ENCODE measurements at places on chromosomes 3 and 15.

DNA sequence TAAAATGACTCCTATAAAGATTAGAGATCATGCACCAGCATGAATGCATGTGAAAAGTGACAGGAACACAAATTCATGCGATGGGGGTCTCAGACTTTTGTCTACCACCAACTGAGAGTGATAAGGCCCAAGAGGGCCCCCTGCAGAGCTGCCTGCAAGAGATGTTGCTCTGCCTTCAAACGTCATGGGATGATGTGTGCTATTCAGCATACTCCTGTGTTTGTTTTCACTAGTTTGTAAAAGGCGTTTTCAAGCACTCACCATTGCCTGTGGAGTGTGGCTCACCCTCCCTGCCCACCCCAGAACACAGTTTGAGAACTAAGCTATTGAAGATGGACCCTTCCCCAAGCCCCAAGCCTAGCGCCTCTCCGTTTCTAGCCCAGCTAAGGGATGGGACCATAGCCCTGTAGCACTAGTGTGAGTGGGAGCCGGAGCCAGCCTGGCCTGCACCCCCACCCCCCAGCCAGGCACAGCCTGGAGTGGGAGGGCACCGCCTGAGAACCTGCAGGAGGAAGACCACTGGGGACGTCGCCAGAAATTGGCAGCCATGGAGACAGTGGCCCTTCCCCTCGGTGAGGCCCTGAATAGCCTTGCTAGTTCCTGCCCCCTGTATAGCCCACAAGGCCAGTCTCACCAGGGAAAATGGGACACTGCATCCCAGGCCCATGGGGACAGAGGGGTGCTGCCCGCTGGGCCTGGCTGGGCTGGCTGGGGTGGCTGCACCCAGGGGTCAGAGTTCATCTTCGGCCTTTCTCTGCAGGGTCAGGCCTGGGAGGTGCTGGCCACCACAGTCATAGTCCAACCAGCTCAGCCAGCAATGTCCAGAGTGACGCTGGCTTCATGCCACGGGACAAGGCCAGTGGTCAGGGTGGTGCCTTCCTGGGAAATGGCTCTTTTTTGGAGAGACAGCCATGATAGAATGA lies 22.6 kb upstream of the KLF13 start:
- DNase-seq = no peak

- no peak for DNase-seq
Observed at GRCh38 chr3:95123104-95123503, 1060.2 kb downstream of the NSUN3 start.

- no peak for DNase-seq
Observed at GRCh38 chr3:2360815-2361214, 262.1 kb downstream of the CNTN4 start.

GRCh38 chr3:184733181-184733580 lies 21.3 kb upstream of the MAGEF1 start:
- DNase-seq = no peak

DNA sequence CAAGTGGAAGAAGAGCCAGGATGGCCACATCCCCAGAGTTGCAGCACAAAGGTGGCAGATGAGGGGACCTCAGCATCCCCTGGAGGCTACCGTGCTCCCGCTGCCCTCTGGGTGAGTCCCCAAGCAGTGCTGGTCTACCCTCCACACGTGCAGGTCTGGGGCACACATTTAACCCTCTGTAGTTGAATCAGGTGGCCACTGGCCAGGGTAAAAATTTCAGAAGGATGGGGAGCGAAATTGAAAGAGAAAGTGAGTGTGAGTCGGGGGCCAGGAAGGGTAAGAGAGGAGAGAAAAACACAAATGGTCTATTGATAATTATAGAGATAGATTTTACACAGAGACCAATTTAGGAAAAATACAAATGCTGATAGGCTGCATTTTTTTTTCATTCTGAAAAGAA lies 139.5 kb upstream of the EIF1B start:
- DNase-seq = no peak

- DNase-seq = no peak
Observed at GRCh38 chr3:31009881-31010280, 115.4 kb upstream of the GADL1 start.

DNA sequence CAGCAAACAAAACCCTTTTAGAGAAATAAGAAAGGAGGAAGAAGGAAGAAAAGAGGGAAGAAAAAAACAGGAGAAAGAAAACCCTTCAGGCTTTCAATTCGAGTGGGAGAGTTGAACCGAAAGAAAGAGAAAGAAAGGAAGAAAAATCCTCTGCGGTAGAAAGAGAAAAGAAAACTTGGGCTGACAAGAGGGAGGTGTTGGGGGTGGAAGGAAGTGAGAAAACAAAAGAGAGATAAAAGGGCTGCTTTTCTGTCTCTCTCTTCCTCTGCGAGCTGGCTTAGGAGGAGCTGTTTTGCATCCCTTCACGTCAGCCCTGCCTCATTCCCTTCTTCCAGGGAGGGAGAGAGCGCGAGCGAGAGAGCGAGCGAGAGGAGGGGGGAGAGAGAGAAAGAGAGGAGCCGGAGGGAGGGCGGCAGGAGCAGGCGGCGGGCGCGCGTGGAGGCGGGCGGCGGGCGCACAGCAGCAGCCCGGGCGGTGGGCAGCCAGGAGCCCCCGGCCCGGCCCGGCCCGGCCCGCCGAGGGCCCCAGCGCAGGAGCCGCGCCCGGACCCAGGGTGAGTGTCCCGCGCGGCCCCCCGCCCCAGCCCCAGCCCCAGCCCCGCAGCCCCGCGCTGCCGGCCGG lies at the start of gene ZNF710:
ZNF710 (plus strand) TSS at position 263 of the 621 bp plus-strand sequence. CDS start 65,814 bp downstream, outside the sequence.
- DNase-seq = peak; percentile 32

- no peak for DNase-seq
Observed at GRCh38 chr3:163016251-163016650, 1519.6 kb downstream of the OTOL1 start.

- no peak for DNase-seq
Observed at GRCh38 chr15:65956307-65956706, 87.0 kb downstream of the RAB11A start.

- DNase-seq = no peak
Observed at GRCh38 chr15:57213862-57214261, 162.4 kb upstream of the CGNL1 start.

- DNase-seq = no peak
Observed at GRCh38 chr15:93070551-93071296, 18.3 kb downstream of the RGMA start.

GRCh38 chr3:141330235-141330634 lies 38.1 kb upstream of the ZBTB38 start:
- DNase-seq = no peak
